ENCODE measurements at places on chromosomes 2 and 18. TPM values are rescaled to one million over a fixed set of nuclear protein-coding genes. Genes with fewer than 3 reads are reported as not detected.

C1QL2 gene
- total RNA-seq: not detected

DNA sequence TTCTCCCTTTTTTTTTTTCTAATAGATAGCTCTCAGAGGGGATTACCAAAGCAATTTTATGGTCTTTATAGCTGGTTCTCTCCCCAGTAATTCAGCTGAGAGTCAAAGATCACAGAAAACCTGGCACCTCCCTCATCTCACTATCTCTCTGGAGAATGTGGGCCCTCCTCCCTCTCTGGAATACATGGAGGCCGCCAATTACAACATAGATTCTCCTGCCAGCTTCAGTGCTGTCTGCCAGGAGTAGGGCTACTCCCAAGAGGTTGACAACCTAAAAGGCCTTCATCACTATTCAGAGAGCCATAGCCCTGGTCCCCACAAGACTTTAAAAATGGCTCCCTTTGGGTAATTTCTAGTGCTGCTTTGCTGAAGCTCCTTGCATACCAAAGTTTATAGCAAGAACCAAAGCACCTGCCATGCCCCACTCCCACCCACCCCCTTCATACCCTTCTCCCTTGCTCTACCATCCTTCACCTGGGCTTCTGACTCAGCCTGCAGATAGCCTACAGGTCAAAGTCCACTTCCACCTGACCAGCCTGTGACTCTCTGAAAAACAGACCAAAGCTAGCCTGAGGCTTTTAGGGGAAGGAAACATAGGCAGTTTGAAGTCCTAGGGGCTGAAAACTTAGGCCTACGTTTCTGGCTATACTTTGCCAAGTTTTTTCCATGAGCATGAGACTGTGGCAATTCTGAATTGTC is 472.3 kb downstream of the TNS1 start:
- H3K4me1 ChIP-seq: no peaks in the 10 kb centered on the region
- H3K27ac ChIP-seq: no peak overlapping the region
- no peaks in the 10 kb centered on the region for H3K36me3 ChIP-seq
- H3K27me3 ChIP-seq: peaks cover 3% of the 10 kb centered on the region

CYBRD1 gene
- total RNA-seq: 0.74 TPM

GRCh38 chr2:129302106-129302505 is 677.4 kb upstream of the RAB6C start:
- no peaks in the 10 kb centered on the region for H3K36me3 ChIP-seq
- H3K4me1 ChIP-seq: no peaks in the 10 kb centered on the region
- H3K27ac ChIP-seq: no peak overlapping the region
- no peak overlapping the region for H3K4me3 ChIP-seq
- DNase-seq: no peak

- no peaks in the 10 kb centered on the region for H3K36me3 ChIP-seq
- DNase-seq: no peak
- no peaks in the 10 kb centered on the region for H3K27me3 ChIP-seq
- no peaks in the 10 kb centered on the region for H3K4me1 ChIP-seq
Measured at GRCh38 chr2:228669690-228670089, 488.2 kb upstream of the SPHKAP start.

DNA sequence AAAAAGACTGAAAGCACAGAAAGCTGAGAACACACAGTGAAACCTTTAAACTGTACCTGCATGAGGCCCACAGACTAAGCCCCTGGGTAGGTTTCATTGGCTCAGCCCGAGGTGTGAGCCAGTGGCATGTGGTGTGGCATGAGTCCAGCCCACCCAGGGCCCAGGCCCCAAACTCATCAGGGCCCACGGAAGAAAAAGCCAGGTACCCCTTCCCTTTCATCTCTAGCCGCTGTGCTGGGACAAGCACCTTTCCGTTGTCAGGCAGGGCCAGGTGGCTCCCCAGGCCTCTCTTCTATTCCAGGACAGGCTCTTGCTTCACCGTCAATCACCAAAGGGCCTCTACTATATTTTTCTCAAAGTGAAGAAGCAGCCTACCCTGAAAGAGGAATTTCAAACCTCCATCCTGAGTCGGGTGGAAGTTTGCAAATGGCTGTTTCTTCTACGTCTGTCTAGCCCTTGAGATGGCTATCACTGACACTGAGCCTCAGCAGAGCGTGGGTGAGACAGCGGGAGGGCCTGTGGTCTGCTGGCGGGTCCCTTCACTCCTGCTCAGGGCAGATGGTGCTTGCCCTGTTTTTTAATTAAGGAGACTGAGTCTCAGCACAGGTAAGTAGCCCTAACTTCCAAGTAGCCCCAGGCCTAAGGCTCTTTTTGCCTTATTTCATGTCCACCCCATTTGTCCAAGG is 8.6 kb downstream of the DNAJB2 start:
- H3K36me3 ChIP-seq: peaks cover 10% of the 10 kb centered on the region
- no peak overlapping the region for H3K27ac ChIP-seq
- no peak for DNase-seq
- H3K27me3 ChIP-seq: no peaks in the 10 kb centered on the region

GRCh38 chr2:66173645-66174044 is 261.3 kb upstream of the MEIS1 start:
- H3K27me3 ChIP-seq: no peaks in the 10 kb centered on the region
- H3K36me3 ChIP-seq: no peaks in the 10 kb centered on the region
- no peaks in the 10 kb centered on the region for H3K4me1 ChIP-seq

TUBA3E gene
- total RNA-seq: not detected

DNA sequence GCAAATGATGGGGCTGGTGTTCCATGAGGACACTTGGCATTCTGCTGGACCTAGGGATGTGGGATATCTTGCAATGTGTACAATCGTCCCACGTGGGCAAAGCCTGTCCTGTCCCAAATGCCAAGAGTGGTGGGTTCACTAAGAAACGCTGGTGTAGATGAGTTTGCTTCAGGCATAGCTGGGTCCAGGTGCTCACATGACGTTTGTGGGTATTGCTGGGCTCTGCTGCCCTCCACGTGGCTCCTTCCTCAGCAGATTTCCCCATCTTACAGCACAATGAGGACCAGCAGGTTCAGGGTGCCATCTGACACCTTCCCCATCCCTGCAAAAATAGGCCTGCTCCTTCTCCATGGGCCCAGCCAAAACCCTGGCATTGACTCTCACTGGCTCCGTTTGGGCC is 105.9 kb downstream of the SEPTIN10 start:
- H3K27ac ChIP-seq: no peak overlapping the region
- no peak for DNase-seq
- H3K4me1 ChIP-seq: no peaks in the 10 kb centered on the region
- H3K36me3 ChIP-seq: no peaks in the 10 kb centered on the region

GRCh38 chr2:6823111-6823510 is 42.6 kb downstream of the CMPK2 start:
- no peak for DNase-seq
- H3K27ac ChIP-seq: no peak overlapping the region
- peaks cover 3% of the 10 kb centered on the region for H3K27me3 ChIP-seq
- peaks cover 9% of the 10 kb centered on the region for H3K4me1 ChIP-seq

TTN gene
- total RNA-seq: 3.1 TPM

- H3K27ac ChIP-seq: no peak overlapping the region
- peaks cover 13% of the 10 kb centered on the region for H3K4me1 ChIP-seq
- no peak overlapping the region for H3K4me3 ChIP-seq
- no peaks in the 10 kb centered on the region for H3K27me3 ChIP-seq
Measured at GRCh38 chr2:46076251-46076650, 221.0 kb upstream of the EPAS1 start.

GRCh38 chr2:160075171-160075570 is 12.8 kb upstream of the PLA2R1 start:
- DNase-seq: no peak
- no peak overlapping the region for H3K4me3 ChIP-seq
- H3K27me3 ChIP-seq: peaks cover 10% of the 10 kb centered on the region
- H3K4me1 ChIP-seq: no peaks in the 10 kb centered on the region
- H3K36me3 ChIP-seq: no peaks in the 10 kb centered on the region
- H3K27ac ChIP-seq: no peak overlapping the region

FEV gene
- not detected for total RNA-seq

- H3K4me1 ChIP-seq: no peaks in the 10 kb centered on the region
- DNase-seq: no peak
- no peak overlapping the region for H3K4me3 ChIP-seq
- no peaks in the 10 kb centered on the region for H3K27me3 ChIP-seq
Measured at GRCh38 chr2:162926501-162926900, 87.9 kb upstream of the KCNH7 start.

GRB14 gene
- total RNA-seq: not detected

DNA sequence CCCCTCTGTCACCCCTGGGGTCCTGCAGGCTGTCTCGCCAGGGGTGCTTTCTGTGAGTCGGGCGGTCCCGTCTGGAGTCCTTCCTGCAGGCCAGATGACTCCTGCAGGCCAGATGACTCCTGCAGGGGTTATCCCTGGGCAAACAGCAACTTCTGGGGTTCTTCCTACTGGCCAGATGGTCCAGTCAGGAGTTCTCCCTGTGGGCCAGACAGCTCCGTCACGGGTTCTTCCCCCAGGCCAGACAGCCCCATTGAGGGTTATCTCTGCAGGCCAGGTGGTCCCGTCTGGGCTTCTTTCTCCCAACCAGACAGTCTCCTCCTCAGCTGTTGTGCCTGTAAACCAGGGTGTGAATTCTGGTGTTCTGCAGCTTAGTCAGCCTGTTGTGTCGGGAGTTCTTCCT is 27.6 kb downstream of the ADNP2 start:
- H3K27me3 ChIP-seq: no peaks in the 10 kb centered on the region
- H3K4me1 ChIP-seq: peaks cover 3% of the 10 kb centered on the region
- DNase-seq: no peak
- peaks cover 59% of the 10 kb centered on the region for H3K36me3 ChIP-seq

GRCh38 chr2:239255628-239256349 is 145.0 kb downstream of the HDAC4 start:
- no peak overlapping the region for H3K27ac ChIP-seq
- DNase-seq: no peak
- H3K27me3 ChIP-seq: no peaks in the 10 kb centered on the region

LDLRAD4 gene
- total RNA-seq: 32.2 TPM

DNA sequence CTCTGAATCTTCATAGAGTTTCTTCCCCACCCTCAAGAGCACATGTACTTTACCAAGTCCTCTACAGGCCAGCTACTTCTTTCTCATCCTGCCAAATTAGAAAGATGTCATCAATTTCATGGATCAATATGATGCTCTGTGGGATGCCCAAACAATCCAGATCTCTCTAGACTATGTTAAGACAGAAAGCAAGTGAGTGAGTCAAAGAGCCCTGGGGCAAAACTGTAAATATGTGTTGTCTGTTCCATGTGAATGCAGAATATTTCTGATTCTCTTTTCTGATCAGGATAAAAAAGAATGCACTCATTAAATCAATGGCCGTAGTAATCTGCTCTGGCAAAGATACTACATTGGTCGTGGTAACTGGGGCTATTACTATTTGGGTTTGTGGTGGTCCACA is 53.1 kb upstream of the ROCK2 start:
- no peaks in the 10 kb centered on the region for H3K4me1 ChIP-seq
- no peaks in the 10 kb centered on the region for H3K36me3 ChIP-seq
- H3K27ac ChIP-seq: no peak overlapping the region
- no peak for DNase-seq
- H3K4me3 ChIP-seq: no peak overlapping the region

- peaks cover 20% of the 10 kb centered on the region for H3K4me1 ChIP-seq
- no peak overlapping the region for H3K27ac ChIP-seq
- H3K4me3 ChIP-seq: no peak overlapping the region
- no peak for DNase-seq
- no peaks in the 10 kb centered on the region for H3K36me3 ChIP-seq
Measured at GRCh38 chr2:84494070-84494469, 22.2 kb upstream of the DNAH6 start.

DNA sequence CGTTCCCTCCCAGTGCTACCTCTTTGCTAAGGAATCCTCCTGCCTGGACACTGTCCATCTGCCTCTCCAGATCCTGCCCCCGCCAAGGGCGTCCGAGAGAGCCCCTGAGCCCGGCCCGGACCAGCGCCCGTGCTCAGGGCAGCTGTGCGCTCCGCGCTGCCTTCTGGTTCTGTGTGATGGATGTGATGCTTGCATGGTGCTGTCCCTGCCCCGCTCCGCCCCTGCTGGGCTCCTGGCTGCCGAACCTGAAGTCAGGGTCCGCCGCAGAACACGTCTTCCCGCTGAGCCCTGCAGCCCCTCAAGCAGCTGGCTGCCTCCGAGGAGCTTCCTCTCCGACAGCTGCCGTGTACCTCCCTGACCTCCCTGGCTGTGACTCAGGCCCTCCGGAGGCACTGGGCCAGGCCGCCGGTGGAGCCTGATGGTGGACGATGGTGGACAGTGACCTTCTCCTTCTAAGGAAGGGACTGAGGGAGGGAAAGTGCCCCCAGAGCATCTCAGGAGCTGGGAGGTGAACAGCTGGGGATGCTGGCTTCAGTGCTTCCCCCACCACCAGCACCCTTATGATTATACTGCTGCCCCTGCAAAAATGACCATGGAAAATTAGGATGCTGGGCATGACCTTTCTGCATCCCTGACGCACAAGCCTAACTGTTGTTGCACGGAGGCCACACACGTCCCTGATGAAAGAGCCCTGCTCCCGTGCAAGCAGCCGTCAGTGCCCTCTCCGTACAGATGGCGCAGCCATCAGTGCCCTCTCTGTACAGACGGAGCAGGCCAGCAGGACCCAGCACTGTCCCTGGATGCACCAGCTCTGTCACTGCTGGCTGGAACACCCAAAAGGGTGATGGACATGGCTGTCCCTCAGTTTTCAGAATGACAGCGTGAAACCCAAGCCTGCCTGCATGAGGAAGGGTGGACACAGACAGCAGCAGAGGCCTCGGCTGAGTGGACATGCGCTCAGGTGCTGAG is 99.3 kb downstream of the TPO start:
- H3K36me3 ChIP-seq: no peaks in the 10 kb centered on the region
- no peak overlapping the region for H3K27ac ChIP-seq
- no peaks in the 10 kb centered on the region for H3K27me3 ChIP-seq
- no peak overlapping the region for H3K4me3 ChIP-seq
- no peak for DNase-seq

ARHGAP28 gene
- not detected for total RNA-seq

DNA sequence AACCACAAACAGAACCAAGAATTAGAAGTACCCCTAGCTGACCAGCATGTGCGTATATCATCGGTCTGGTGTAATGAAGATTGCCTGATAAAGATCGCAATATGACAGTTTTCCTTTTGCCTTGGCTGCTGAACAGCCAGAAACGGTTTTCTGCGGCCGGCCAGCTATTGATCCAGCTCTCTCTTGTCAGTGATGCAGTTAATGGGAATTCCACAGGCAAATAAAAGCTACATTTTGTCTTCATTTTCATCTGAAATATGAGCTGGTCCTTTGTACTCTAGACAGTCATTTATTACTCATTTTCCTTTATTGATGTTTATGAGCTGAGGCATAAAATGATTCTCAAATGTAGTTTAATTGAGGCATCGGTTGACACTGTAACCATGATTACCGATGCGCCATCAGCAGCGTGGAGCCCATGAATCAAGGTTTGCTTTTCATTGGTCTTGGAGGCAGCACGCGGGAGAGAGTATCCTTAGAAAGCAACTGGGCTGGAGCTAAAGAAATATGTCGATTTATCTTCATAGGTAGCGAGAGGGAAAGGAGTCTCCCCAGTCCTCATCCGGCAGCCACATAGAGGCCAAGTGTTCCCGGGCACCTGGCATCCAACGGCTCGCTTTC is 535.2 kb downstream of the GALR1 start:
- no peak overlapping the region for H3K4me3 ChIP-seq
- H3K27ac ChIP-seq: no peak overlapping the region
- H3K27me3 ChIP-seq: peaks cover 4% of the 10 kb centered on the region
- DNase-seq: no peak

Data from activated CD4-positive, alpha-beta T cell treated with anti-CD3 and anti-CD28 coated beads for 36 hours (primary cell).